ENCODE measurements at places on chromosomes 6 and 20.

GRCh38 chr6:158662607-158662953 is 12.7 kb downstream of the SYTL3 start:
- DNase-seq, result no peak

GRCh38 chr6:55033016-55033546 is 141.2 kb upstream of the HCRTR2 start:
- DNase-seq, result no peak

DNA sequence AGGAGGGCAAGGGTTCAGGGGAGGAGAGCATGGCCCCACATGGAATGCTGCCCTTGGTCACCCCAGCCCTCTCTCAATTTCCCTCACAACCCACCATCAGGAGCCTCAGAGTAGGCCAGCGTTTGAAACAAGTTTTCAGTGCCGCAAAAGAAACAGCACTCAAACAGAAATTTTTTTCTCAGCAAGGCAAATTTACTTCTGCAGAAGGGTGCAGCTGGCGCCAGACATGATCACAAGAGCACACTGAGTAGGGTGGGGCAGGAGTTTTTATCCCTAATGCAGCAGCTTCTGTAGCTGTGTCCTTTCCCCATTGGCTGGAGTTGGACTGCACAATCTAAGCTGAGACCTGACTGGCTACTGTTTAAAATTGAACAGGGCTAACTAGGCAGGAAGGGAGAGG is 287.8 kb upstream of the CDYL start:
- no peak for DNase-seq

GRCh38 chr20:17533396-17533795 is 2.2 kb upstream of the BFSP1 start:
- peak; percentile 59 for DNase-seq

- no peak for DNase-seq
These were observed 35.0 kb upstream of the SGK1 start for GRCh38 chr6:134352786-134353480.

DNA sequence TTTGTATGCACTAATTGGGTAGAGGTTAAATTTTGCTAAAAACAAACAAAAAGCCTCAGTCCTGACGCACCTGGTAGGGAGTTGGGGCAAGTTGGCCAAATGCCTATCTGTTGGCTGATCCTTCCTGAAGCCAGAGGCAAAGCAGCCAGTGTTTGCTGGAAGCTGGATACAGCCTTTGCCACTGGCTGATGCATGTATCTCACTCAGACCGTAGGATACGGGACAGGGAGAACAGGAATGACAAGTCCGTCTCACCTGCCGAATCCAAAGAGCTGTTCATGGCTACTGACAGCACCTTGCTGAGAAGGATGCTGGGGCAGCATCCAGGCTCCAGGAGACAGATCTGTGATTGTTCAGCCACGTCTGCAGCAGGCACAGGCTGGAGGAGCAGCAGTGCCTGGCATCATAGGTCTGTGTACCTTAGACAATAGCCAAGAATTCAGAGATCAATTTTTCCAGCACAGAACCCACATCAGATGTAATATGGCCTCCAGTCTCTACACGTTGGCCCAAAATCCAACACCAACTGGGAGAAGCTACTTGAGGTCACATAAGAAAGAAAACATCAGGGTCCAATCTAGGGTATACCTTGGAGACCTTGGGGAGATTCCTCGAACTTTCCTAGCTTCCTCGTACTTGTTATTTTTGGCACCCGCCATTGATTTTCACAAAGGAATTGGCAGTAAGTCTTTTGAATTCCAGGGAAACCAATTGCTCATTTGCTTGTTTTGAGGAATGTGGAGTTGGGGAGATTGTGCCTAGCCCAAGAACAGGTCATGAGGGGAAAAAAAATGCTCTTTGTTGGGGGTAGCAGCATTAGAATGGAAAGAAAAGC is 108.5 kb upstream of the ARMC2 start:
- no peak for DNase-seq

DNA sequence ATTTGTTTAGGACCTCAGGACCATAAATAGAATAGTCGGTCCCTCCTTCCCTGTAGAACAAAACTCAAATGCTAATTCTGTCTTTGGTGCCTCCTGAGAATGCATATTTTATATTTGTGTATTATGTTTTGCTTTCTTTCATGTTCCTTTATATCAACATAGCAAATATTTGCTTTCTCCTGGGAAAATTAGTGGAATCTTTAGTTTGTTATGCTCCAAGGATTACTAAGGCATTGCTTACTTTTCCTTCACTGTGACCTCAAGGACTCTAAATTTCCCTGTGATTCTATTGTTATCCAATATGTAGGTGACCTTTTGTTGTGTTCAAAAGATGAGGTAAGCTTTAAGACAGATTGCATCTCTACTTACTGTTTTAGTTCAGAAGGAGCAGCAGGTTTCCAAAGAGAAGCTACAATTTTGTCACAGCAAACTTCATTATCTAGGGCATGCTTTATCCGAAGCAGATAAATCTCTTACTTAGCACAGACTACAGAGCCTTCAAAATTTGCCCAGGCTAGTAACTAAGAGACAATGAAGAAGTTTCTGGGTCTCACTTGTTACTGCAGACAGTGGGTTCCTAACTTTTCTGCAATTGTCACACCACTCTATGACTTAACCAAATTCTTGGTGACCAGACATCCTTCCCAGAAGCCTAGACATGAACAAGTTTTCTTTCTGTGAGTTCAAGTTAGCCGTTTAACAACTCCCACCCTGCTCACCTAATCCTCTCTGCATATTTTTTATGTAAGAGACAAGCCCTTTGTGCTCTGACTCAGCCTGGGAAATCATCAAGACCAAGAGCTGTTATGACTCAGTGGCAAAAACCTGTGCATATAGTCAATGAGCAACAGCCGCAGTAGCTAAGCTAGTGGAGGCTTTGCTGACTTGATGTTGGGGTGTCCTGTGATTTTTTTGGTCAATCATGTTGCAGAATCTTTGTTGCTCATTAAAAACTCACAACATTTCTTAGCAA is 378.8 kb downstream of the QKI start:
- no peak for DNase-seq
